ENCODE measurements at places on chromosomes 4 and X. TPM values are rescaled to one million over a fixed set of nuclear protein-coding genes. Genes with fewer than 3 reads are reported as not detected.

DNA sequence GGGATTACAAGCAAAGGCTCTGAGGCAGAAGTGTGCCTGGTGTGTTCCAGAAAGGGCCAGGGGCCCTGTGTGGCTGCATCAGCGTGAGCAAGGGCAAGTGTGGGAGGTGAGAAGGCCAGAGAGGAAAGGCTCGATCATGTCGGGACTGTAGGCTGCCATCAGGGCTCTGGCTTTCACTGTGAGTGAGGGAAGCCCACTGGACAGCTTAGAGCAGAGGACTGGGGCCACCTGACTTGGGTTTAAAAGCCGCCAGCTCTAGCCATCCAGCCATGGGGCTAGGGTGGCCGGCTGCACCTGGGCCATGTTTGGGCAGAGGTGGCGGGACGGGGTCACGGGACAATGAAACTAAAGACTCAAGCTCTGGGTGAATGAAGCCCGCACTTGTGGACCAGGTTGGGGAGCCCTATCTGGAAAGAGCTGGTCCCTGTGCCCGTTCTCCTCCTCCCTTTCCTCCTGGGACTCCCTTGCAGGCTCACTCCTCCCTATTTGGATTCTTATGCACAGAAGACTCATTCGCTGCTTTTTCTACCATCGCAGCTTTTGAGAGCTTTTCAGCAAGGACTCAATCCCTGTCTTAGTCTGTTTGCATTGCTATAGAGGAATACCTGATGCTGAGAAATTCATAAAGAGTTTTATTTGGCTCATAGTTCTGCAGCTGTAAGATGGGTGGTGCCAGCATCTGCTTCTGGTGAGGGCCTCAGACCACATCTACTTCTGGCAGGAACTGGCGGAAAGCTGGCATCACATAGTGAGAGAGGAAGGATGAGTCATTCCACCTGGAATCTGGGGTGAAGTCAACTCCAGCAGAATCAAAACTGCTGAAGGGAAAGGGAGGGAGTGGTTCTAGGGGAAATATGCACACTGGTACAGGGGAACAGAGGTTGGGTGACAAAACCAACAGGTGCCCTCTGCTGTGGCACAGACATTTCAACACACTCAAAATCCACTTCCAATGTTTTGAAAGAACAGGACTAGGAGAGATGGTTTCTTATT is 15.3 kb downstream of the CTAG1B start:
- DNase-seq = peak; percentile 80

The UGT2B17 gene
- not detected for total RNA-seq

DNA sequence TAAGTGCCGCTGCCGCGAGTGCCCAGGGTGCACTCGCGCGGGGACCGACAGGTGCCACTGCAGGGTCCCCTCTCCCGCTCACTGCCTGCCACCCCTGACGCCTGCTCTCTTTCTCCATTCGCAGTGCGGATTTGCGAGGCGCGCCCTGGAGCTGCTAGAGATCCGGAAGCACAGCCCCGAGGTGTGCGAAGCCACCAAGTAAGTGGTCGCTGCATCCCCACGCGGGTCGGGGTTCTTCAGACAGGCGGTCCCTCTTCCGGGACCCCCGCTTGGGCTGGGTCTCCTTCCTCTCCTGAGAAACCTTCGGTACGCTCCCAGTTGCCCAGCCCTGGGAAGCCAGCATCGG is 547 bp downstream of the GUCY1A1 start:
- peak; percentile 33 for DNase-seq

DNA sequence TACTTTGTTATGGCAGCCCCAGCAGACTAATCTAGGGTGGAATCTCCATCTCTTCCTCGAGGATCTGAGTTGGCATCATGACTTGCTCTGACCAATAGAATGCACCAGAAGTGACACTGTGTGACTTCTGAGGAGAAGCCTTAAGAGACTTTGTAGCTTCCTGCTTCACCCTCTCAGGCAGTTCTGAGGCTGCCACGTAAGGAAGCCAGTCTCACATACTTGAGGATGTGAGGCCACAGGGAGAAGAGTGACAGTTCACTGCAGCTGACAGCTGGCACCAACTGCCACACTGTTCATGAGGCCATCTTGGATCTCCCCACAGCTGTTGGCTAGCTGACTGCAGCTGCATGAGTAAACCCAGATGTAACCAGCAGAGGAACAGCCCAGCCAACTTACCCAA is 29.3 kb upstream of the BCOR start:
- no peak for DNase-seq

- DNase-seq = no peak
Observed at GRCh38 chrX:133968109-133968508, 17.3 kb downstream of the GPC3 start.

The BEX5 gene
- total RNA-seq = 2.1 TPM

- peak; percentile 2 for DNase-seq
Observed at GRCh38 chr4:89434364-89434988, 126.9 kb upstream of the GPRIN3 start.

The TEX13D gene
- total RNA-seq = not detected

DNA sequence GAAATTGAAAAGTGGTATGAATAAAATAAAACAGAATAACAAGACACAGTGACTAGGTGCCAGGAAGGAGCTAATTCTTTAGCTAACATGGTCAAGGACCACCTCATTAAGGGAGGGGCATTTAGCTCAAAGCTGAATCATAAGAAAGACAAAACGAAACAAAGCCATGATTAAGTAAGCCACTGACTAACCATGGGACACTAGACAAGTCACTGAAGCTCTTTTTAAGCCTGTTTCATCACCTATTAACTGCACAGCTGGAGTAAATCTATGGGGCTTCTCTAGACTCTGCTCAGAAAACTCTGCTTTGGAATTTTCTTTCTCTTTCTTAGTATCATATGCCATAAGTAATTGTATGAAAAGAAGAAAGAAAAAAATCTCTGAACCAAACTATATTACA is 49.8 kb upstream of the C1QTNF7 start:
- peak; percentile 40 for DNase-seq

- peak; percentile 28 for DNase-seq
Observed at GRCh38 chr4:138243369-138243768, 1.2 kb upstream of the SLC7A11 start.

- no peak for DNase-seq
Observed at GRCh38 chr4:185576962-185577950, 41.9 kb upstream of the PDLIM3 start.

The IQSEC2 gene
- total RNA-seq = 1.8 TPM

DNA sequence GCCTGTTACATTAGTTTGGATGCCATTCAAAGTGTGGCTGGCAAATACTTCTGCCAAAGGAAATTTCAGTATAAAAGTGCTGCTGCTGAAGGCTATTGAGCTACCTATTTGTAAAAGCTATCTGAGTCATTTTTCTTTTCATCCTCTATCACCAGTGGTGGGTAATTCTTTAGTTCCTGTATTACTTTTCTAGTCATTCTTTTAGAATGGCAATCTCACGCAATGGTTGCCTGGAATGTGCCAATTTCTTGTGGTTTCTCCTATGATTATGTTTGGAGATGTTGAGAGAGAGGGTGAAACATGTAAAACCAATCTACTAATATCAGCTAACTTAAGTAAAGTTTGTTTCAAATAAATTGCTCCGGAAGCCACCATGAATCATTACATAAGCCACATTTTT is 685.0 kb downstream of the RAPGEF2 start:
- DNase-seq = peak; percentile 18

GRCh38 chrX:15142084-15142715 is 127.7 kb downstream of the ASB9 start:
- no peak for DNase-seq

- no peak for DNase-seq
Observed at GRCh38 chr4:41424522-41424921, 113.4 kb upstream of the LIMCH1 start.

DNA sequence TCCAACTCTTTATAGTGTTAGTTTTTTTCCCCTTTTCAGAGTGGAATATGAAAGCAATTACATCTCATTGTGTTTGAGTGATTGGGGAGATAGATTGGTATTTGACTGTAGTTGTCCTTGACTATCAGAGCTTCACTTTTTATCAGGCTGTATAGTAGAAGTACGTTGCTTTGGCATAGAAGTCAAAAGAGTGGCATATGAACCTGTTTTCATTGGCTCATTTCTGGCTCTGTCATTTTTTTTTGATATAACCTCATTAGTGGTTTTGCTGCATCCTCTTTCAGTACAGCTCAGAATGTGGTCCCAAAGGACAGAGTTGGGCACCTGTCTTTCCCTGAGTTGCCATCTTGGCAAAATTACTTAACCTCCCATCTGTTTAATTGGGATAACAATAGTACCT is 1.4 kb downstream of the TMA16 start:
- no peak for DNase-seq

The SHROOM4 gene
- 0.92 TPM for total RNA-seq

DNA sequence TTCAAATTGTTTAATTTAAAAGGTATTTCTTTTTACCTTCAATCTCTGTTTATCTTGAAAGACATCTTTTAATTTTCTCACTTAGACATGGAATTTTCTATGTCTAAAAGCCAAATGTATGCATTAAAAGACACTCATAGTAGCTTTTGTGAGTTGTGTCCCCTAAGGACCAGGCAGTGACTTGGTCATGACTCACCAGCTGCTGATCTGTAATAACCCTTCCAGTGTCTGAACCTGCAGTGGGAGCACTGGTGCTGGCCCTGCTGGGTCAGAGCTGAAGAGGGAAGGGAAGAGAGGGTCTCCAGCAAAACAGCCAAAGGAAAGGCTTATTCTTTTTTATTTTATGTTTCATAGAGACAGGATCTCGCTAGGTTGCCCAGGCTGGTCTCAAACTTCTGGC is 31.1 kb upstream of the SH3D19 start:
- DNase-seq = peak; percentile 24

DNA sequence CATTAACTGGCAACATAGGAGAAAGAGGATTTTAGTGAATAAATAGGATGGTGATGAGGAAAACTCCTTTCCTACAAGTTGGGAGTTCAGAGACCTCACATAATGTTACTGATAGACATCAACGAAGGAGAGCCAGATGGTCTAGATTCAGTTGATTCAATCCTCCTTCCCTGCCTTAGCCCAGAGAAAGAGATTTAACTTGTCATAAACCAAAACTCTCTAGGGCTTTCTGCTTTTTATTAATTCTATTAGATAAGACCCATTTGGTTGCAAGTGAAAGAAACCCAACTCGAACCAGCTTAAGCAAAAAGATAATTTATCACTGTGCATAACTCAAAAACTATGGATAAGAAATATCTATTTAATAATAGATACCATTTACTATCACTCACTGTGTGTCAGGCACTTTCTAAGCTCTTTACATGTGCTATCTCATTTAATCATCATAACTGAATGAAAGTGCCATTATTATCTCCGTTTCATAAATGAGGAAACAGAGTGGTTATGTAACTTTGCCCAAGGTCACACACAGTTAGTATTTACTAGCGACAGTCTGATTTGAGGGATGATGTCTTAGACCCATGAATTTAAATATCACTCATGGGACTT is 4.3 kb upstream of the UNC5C start:
- DNase-seq = no peak

DNA sequence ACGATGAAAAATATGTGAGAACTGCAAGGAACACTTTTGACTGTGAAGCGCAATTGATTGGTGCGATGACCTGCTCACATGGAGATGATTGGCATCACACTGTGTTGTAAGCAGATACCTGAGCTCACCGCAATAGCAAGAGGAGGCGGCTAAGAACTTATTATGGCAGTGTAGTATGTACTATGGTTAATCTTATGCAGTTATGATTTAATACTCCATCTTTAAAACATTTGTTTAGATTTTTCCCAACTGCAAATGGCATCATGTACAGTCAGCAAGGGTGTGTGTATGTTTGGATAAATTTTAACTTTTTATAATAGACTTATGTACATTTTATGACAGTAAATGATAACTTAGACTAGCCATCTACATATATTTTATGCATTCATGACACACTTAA is 25.5 kb downstream of the PRIMPOL start:
- DNase-seq = no peak

DNA sequence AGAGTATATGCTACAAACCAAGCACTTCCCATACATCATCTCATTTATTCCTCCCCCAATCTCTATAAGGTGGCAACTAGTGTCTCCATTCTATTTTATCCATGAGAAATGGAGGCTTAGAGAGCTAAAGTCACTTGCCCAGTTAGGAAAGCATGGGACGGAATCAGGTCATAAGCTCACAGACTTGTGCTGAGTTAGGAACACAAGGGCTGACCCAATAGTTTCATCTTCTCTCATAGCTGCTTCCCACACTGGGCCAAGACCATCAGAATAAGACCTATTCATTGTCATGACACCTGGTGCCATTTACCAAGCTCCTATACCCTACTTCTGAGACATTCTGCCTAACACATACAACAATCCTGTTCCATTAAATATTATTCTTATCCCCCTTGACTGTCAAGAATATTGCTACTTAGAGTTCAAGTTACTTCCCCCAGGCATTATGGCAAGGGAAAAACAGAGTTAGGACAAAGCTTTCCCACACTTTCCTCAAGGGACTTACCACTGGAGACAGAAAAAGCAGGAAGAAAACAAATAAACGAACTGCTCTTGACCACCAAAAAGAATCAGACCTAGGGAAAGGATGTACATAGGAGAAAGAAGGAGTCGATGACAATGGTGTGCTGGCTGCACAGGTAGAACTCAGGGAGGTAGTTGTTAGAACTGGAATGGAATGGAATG is 167.8 kb downstream of the LDB2 start:
- DNase-seq = no peak

DNA sequence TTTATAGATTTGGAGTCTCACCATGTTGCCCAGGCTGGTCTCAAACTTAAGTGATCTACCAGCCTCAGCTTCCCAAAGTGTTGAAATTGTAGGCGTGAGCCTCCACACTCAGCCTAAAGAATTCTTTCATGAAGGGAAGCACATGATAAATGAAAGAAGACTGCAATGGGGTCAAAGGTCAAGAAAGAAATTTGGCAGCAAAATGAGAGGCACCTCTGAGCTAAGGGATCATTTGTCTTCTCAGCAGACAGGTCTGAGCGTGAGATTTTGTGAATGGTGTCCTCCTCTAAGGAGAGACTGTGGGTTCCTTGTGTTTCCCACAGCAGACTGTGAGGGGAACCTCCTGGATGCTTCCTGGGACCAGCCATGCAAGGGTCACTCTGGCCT is 57.5 kb upstream of the EGFL6 start:
- no peak for DNase-seq

GRCh38 chr4:183399616-183400015 is 44.8 kb upstream of the CDKN2AIP start:
- no peak for DNase-seq

- no peak for DNase-seq
Observed at GRCh38 chrX:10971176-10971575, 140.0 kb upstream of the HCCS start.

The MAGIX gene
- 0.12 TPM for total RNA-seq

GRCh38 chr4:184968366-184968765 is 49.9 kb upstream of the HELT start:
- no peak for DNase-seq

The NRK gene
- total RNA-seq = 4.3 TPM

The FAM9C gene
- not detected for total RNA-seq

DNA sequence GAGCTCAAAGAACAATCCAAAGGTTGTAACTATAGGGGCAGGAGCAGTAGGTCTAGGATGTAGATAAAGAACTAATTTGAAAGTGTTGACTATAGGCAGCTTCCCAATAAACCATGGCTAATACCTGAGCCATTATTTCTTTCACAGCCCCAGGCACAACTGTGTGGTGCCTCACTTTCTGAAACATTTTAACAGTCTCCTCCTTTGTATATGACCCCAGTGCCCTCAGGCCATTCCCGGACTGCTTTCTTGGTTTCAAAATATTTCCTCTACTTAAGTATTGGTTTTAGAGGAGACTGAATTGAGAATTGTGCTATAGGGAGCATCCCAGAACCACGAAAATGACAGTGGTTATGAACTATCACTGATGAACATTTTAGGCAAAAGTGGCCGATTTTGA is 728.7 kb downstream of the IL1RAPL1 start:
- DNase-seq = no peak

Data from Daoy (cell line).